NCI-H1048 (cell line): ENCODE measurements at places on chromosomes 4 and X.

DNA sequence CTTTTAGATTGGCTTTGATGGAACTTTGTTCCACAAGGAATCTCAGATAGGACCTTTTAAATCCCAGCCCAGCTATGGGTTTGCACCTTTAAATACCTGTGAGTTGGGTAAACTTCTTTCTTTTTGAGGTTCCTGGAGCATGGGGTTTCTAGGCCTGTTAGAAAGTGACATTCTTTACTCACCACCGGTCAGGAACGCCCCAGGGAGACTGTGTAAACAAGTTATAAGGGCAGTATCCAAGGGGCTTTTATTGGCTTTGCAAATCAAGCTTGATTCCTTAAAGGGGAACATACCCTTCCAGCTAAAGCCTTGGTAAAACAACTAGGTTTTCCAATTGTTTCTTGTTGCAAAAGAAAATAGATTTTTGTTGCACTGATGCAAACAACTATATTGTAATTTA is 93.4 kb downstream of the TENT5D start:
- no peak for DNase-seq

DNA sequence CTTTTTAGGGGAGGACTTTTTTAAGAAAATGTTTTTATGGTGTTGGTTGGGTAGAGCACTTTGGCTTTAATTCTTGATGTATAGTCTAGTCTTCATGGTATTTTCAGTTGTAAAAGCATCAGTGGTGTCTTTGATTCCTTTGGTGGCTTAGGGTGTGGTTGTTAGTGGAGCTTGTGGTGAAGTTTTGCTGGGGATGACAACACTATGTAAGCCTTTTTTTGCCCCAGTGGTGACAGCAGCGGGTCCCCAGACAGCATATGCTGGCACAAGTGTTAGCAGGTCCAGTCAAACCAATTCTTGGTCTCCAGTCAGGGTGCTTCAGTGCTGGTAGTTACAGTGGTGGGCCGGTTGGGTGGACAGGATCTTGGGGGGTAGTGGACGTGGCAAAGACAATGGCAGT is 52.0 kb downstream of the CHIC1 start:
- DNase-seq, result no peak

GRCh38 chr4:77990456-77990855 is 66.7 kb upstream of the FRAS1 start:
- DNase-seq, result no peak

DNA sequence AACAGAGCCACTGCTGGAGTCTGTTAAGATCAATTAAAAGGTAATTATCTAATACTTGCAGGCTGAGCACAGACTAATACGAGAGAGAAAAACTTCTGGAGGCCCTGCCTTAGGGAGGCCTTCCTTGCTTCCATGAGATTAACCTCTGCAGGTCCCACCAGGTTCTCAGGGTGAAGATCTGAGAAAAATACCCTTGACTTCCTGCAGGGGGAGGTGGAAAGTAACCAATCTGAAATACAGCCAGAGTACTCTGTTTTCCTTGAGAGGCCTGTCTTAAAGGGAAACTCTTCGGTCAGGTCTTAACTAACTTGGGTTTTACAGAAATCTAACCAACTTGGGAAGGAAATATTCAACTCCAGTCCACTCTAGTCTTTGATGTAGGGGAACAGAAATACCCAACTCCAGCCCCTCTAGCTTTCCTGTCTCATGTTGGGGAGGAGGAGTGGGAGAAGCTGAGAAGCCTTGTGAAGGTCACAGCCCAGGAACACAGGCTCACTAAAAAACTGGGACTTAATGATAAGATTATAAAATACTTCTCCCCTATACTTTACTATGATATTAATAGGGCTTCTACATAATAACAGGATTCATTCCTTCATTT is 77.1 kb downstream of the TBCK start:
- DNase-seq, result no peak
